ENCODE measurements at places on chromosomes 1 and 21. TPM values are rescaled to one million over a fixed set of nuclear protein-coding genes. Genes with fewer than 3 reads are reported as not detected.

CD164L2 gene
- 6.3 TPM for total RNA-seq

WDR64 gene
- total RNA-seq: not detected

FMN2 gene
- total RNA-seq: not detected

TMEM269 gene
- total RNA-seq: 0.05 TPM

TEX38 gene
- not detected for total RNA-seq

WNT2B gene
- total RNA-seq: 0.65 TPM

KCNQ4 gene
- total RNA-seq: not detected

CFAP126 gene
- not detected for total RNA-seq

DR1 gene
- 41.8 TPM for total RNA-seq

THEM5 gene
- total RNA-seq: 0.99 TPM

ADAMTS1 gene
- total RNA-seq: 35.0 TPM

CHIA gene
- total RNA-seq: not detected

RIPPLY3 gene
- total RNA-seq: 1.1 TPM

CORT gene
- 0.78 TPM for total RNA-seq

MUL1 gene
- 26.5 TPM for total RNA-seq

DESI2 gene
- total RNA-seq: 25.0 TPM

ANGPTL3 gene
- not detected for total RNA-seq

TMPRSS15 gene
- not detected for total RNA-seq

EVA1B gene
- 32.0 TPM for total RNA-seq

CD48 gene
- not detected for total RNA-seq

HPCAL4 gene
- not detected for total RNA-seq

FCRLB gene
- 2.7 TPM for total RNA-seq

ADAMTS5 gene
- total RNA-seq: not detected

RNU1-4 gene
- total RNA-seq: under 0.01 TPM

FAM167B gene
- not detected for total RNA-seq

LYPD8 gene
- total RNA-seq: not detected

APCS gene
- total RNA-seq: not detected

SLC25A24 gene
- 40.8 TPM for total RNA-seq

PPM1J gene
- total RNA-seq: 6.4 TPM

CFHR1 gene
- not detected for total RNA-seq

DHRS3 gene
- 27.4 TPM for total RNA-seq

RAP1GAP gene
- 0.46 TPM for total RNA-seq

IKBKE gene
- total RNA-seq: 15.6 TPM

ISG15 gene
- 28.7 TPM for total RNA-seq

DNAJC6 gene
- total RNA-seq: 1.3 TPM

LMNA gene
- total RNA-seq: 995 TPM

NEK2 gene
- total RNA-seq: 19.6 TPM

FAM163A gene
- total RNA-seq: not detected

NVL gene
- 15.4 TPM for total RNA-seq

RNU1-2 gene
- total RNA-seq: under 0.01 TPM

HCRTR1 gene
- not detected for total RNA-seq

HRNR gene
- not detected for total RNA-seq

TNNT2 gene
- 1.3 TPM for total RNA-seq

SH3BGR gene
- 1.7 TPM for total RNA-seq

C1orf141 gene
- not detected for total RNA-seq

TTC4 gene
- 26.2 TPM for total RNA-seq

STUM gene
- total RNA-seq: not detected

SYDE2 gene
- 4.2 TPM for total RNA-seq

LIPI gene
- total RNA-seq: not detected

GRIK3 gene
- not detected for total RNA-seq

IGFN1 gene
- total RNA-seq: not detected

TTC34 gene
- total RNA-seq: 0.14 TPM

DISP1 gene
- total RNA-seq: 0.99 TPM

LCE6A gene
- not detected for total RNA-seq

PROX1 gene
- total RNA-seq: 0.28 TPM

TRIM17 gene
- total RNA-seq: 4.0 TPM

ATP5PO gene
- total RNA-seq: 266 TPM

Data from airway epithelial cell (primary cell).